ENCODE measurements at places on chromosomes 1 and 21.

- no peak for DNase-seq
Measured at GRCh38 chr1:154223621-154224020, 2.9 kb downstream of the UBAP2L start.

DNA sequence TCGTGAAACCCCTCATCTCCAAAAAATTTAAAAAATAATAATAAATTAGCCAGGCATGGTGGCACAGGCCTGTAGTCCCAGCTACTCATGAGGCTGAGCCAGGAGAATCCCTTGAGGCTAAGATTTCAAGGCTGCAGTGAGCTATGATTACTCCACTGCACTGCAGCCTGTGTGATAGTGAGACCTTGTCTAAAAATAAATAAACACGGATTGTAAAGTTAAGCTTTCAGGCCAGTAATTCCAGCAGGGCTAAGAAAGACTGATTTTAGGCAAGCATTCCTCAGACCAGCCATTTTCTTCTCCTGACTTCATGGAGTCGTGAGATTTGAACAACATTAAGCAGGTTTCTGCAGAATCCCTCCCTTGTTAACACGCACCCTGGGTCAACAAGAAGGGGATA, 77.2 kb upstream of the EFHD2 start:
- no peak for DNase-seq

GRCh38 chr1:221097479-221098281, 218.4 kb downstream of the HLX start:
- DNase-seq = peak; percentile 31

DNA sequence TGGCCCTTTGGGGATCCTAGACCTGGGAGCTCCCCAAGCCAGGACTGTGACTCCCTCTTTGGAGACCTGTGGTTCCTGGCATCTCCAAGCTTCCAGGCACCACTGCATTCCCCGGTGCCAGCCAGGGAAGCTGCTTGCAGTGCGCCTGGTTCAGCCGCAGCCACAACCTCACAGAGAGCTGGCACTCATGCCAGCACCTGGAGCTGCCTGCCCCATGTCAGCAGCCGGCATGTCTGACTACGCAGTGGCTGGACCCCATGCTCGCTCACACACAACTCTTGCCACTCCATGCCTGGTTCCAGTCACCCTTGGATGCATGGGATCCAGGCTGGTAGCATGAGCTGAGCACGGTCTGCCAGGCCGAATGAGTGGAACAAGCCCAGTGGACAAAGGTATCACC, 426.6 kb downstream of the LRRIQ3 start:
- no peak for DNase-seq

DNA sequence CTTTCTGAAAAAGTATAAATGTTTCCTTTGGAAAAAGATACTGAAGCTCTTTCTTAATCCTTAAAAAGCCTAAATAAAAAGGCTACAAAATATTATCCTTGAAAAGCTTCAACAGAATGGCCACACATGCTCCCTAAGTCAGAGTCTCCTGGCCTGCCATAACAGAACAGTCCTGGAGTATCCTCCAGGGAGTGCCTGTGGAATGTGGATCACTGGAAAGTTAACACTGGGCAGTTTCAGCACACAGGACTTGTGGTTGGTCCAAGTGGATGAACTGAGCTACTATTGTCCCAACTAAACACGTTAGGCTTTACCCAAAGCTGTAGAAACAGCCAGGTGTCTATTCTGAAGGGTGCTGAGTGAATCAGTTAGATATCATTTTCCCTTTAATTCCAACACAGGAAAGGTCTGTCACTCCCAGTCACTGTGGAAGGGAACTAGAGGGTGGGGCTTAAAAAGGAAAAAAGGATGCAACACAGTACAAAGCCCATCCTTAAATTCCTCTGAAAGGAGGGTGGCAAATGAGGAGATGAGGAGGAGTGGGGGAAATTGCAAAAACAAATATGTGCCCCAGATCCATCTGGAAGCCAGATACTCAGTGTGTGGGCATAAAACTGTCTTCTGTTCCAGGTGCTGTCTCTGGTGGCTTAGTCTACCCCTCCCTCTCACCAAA, 196.3 kb upstream of the SPAG17 start:
- DNase-seq = no peak

- no peak for DNase-seq
Measured at GRCh38 chr1:159261721-159262494, 40.2 kb upstream of the FCER1A start.

DNA sequence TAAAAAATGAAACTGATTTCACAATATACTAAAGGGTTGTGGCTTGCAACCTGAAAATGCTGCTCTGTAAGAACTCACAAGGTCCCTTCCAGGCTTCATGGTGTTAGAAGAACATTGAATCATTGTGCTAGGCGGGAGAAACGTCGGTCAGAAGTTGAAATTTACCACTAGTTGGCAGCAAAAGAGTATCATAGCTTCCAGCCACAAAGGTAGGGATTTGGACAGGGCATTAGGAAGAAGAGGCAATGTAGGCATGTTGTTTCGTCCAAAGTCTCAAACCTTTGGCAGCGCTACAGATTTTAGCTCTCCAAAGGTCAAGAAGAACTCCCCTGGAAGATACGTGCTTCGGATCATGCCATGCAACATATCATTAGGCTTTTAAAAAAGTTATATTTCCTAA, 62.5 kb upstream of the ZP4 start:
- no peak for DNase-seq

DNA sequence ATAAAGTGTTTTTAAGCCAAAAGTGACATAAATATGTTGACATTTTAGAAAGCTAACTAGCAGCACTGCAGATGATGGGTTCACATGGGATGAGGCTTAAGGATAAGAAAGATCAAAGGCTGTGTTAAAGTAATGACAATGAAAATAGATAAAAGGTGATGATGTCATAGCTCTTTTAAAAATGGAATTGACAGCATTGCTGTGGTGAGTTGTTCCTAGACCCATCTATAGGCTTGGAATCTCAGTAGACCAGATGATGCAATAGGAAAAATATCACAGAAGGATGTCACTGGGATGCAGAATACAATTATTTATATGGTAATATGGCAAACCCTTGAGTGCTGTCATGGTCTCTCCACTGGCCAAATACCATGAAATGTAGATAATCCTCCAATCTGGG, 286.0 kb downstream of the PLA2G4A start:
- no peak for DNase-seq

GRCh38 chr1:21573971-21574465, 64.8 kb downstream of the ALPL start:
- peak; percentile 80 for DNase-seq

- no peak for DNase-seq
Measured at GRCh38 chr1:11777658-11778322, 15.8 kb downstream of the C1orf167 start.

DNA sequence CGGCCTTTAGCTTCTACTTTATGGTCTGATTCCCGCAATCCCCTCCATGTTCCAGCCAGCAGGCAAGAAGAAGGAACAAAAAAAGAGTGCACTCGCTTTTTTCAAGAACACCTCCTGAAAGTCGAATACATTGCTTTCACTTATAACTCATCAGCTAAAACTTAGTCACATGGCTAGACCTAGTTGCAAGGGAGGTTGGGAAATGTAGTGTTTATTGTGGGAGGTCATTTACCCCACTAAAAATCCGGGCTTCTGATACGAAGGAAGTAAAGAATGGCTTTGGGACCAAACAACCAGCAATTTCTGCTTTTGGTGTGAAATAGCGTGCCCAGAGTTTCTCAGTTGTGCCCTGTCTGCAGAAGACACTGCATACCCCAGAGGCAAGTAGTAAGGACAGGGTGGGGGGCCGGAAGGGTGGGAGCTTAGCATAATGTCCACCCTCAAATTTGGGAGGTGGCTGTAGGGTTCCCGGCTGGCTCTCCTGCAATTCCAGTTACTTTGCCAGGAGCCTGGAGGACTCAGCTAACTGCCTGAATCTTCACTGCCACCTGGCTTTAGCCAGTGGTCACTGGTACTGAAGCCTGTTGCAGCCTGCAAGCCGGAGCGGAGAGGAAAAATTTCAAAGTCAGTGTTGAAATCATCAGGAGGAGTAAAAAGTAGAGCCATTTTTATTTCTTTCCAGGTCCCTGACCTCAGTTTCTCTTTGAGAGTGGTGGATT, 57.7 kb upstream of the F3 start:
- peak; percentile 67 for DNase-seq

DNA sequence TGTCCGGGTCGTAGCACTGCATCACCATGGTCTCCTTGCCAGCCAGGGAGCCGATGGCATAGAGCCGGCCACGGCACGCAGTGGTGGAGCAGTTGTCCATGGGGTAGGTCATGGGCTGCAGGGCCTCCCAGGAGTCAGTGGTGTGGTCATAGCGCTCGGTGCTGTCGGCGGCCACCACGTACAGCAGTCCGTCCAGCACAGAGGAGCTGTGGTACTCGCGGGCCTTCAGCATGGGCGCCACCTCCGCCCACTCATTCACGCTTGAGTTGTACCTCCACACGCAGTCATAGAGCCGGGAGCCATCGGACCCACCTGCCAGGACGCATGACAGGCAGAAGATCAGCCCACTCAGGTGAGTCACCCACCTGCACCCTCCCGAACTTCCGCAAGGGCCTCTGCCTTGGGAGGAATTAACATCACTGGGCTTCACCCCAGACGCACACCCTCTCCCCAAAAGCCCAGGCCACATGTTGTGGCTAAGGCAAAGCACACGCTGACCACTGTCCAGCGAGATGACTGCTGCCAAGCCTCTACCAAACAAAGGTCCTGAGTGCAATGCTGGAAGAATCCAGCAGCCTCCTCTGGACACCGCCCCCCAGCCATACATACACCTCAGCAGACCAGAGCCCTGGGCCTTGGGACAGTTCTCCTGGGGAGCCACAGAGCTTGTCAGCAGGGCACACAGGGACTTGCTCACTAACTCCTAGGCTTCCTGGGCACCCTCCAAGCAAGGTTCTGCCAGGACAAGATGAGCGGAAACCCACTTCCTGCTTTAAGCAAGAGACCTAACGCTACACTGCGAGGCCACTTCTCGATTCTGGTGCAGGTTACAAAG, 3.3 kb downstream of the KLHL21 start:
- DNase-seq = no peak

DNA sequence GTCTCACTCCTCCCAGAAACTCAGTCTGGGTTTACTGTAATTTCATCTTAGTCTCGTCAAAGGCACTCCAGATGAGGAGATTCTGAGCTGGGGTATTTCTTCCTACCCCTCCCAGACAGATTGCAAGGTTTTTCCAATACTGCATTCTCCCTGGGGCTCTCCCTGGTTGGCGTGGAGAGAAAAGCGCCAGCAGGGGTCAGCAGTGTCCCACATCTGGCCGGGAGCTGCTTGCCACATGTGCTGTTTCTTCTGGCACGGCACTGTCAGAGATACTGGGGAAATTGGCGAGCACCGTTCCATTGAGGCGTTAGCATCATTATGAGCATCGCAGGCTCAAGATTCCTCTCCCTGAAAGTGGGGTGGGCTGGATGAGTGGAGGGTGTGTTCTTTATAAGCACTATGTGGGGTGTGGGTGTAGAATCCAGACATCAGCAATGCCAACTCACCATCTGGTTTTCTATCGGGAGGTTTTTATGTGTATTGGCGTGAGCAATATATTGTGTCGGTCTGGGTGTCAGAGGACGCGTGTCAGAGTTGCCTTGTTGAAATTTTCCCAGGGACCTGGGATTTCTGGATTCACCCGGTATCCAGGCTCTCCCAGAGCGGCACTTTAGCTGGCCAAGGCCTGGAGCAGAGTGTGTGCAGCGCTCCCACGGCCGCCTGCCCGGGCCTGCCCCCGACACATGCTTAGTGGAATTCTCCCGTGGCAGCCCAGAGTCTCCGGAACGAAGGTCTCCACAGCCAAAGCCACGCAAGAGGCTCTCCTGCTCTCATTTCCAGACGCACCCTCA, 8.0 kb upstream of the NAV1 start:
- peak; percentile 90 for DNase-seq

DNA sequence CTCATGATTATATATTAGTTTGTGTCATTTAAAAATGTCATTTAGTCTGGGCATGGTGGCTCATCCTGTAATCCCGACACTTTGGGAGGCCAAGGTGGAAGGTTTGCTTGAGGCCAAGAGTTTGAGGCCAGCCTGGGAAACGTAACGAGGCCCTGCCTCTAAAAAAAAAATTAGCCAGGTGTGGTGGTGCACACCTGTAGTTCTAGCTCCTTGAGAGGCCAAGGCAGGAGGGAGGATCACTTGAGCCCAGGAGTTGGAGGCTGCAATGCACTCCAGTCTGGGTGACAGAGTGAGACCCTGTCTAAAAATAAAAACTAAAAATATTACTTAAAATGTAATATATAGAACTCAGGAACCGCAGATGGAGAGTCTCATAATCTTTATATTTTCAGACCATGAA, 34.6 kb downstream of the RUNX3 start:
- DNase-seq = no peak

DNA sequence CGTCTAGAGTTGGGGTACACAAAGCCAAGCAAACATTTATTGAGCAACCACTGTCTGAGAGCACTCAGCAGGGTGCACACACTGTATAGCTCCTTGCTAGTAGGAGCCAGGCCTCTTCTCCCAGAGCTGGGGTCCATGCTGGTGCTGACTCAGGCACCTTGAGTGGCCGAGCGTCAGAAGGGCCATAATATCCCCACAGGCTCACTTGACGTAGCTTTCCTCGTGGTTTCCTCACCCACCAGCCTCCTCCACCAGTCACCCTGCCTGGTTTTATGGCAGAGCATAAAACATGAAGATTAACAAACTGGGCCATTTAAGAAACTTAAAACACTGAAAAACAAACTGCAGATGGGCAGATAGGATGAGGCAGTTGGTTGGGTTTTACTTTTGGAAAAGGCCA, 361.5 kb downstream of the HHAT start:
- no peak for DNase-seq

- DNase-seq = no peak
Measured at GRCh38 chr1:70893381-70893780, 154.2 kb downstream of the PTGER3 start.
